ENCODE measurements at places on chromosomes 7 and 10. TPM values are rescaled to one million over a fixed set of nuclear protein-coding genes. Genes with fewer than 3 reads are reported as not detected.

- DNase-seq, result no peak
Observed at GRCh38 chr10:24469993-24470392, 253.7 kb downstream of the ARHGAP21 start.

The PRKAR2B gene
- total RNA-seq, result 4.0 TPM

The TSPAN13 gene
- 8.5 TPM for total RNA-seq

The OR13A1 gene
- not detected for total RNA-seq

The GNGT1 gene
- not detected for total RNA-seq

- no peak for DNase-seq
Observed at GRCh38 chr7:15508258-15508657, 53.6 kb downstream of the AGMO start.

The LIPK gene
- total RNA-seq, result not detected

The PTPRZ1 gene
- 2.2 TPM for total RNA-seq

DNA sequence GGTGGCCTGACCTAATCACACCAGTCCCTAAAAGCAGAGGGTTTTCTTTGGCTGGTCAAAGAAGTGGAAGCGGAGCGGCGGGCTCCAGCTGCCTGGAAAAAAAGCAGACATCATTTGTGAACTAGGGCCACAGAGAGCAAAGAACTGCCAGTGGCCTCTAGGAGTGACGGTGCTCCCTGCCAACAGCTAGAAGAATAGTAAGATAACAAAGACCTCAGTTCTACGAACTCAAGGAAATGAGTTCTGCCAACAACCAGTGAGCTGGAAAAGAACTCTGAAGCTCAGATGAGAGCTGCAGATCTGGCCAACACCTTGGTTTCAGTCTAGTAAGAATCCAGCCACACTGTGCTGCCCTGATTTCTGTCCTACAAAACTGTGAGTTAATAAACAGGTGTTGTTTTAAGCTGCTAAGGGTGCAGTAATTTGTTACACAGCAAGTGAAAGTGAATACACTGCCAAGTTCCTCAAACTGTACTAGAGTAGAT is 178.0 kb downstream of the SRPK2 start:
- DNase-seq, result no peak

- no peak for DNase-seq
Observed at GRCh38 chr10:45809837-45810236, 37.5 kb downstream of the AGAP4 start.

DNA sequence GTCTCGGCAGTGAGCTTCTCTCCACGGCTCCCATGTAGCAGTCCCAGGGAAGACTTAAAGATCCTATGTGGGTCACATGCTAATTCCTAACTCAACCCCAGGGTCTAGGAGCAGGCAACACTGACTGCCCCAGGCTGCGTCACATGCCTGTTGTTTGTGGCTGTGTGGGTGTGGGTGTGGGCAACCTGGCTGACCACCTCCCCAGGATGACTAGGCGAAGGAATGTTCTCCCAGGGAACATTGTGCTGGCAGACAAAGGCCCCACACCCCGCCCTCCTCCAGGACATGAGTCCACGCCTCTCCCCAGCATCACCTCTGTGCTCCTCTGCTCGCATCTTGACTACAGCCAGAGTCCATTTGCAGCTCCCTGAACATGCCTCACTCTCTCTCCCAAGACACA is 30.3 kb downstream of the SLC29A3 start:
- no peak for DNase-seq

GRCh38 chr10:129655007-129655678 is 188.1 kb downstream of the MGMT start:
- peak; percentile 43 for DNase-seq

DNA sequence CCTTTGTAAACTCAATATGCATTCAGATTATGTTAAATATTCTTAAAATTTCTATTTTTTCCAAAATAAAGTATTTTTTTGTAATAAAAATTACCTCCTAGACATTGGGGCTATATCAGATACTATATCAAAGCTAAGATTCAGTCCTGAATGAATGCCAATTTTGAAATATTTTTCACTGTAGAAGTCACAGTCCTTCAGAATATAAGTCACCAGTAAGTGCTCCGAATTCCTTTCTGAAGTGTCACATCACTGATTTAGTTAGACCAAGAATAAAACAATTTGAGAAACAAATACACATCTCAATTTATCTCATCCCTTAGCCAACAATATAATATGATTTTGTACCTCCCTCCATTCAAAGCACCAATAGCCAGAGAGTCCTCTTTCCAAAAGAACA is 33.9 kb upstream of the GSAP start:
- no peak for DNase-seq

The WASHC2A gene
- total RNA-seq, result 54.3 TPM

DNA sequence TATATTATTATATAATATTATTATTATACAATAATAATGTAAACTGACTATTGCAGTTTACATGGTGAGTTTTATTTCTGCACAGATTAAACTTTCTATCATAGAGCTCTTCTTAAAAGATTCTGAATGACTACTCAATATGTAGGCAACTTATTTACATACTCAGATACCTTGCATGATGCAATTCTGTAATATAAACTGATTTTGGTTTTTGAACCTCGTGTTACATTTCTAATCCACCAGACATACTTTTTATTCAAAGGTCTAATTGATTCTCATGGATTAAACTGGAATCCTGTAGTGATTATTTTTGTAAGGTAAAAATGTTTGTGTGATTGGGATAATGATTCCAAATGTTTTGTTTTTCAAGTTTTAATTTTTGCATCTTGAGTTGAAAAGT is 19.9 kb downstream of the SLC26A4 start:
- DNase-seq, result no peak

DNA sequence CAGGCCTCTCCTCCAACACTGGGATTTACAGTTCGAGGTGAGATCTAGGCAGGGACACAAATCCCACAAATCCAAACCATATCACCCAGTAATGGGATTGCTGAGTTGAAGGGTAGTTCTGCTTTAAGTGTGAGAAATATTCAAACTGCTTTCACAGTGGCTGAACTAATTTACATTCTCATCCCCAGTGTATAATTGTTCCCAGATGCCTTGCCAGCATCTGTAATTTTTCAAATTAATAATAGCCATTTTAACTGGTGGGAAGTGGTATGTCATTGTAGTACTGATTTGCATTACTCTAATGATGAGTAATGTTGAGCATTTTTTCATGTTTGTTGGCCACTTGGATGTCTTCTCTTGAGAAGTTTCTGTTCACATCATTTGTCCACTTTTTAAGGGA is 592.8 kb upstream of the GRM3 start:
- no peak for DNase-seq

The HTR5A gene
- total RNA-seq, result not detected

DNA sequence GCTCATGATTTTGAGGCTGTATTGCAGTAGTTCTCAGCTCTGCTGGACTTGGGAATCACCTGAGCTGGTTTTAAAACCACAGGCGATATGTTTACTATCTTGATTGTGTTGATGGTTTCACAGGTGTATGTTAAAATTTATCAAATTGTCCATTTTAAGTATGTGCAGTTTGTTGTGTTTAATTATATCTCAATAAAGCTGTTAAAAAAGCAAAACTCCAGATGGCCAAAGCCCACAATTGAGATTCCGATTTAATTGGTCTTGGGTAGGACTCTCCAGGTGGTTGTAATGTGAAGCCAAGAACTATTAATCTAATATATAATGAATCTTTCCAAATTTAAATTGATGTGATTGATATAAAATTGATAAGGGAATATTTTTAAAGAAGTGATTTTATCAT is 48.6 kb downstream of the NRCAM start:
- no peak for DNase-seq

DNA sequence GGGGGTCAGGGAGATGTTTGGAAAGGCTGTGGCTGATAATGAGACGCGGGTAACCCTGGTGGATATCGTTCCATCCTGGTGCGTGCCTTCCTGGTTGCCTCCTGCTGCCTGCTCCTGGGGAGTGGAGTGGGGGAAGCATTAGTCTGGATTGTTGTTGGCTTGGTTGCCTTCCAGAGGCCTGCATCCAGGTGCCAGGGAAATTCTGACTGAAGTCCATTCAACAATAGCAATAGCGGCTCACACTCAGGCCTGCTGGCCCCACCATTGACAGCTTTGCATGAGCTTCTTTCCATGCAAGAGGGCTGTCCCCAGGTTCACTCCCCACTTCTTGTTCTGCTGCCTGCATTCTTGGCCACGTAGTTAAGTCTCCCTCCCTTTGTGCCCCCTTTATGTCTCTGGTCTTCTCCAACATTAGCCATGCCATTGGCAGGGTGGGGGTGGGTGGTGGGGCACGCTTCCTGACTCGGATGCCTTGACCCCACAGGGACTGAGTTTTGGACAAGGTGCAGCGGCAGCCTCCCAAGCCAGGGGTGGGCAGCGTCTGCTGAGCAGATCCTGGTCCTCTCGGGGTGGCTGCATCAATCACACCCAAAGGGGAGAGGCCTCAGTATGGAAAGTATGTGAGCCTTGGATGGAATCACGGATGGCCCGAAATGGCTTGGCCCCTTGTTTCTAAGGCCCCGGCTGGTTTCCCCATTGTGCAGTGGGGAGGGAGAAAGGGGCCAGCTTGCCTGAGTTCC is 150.2 kb downstream of the GRK5 start:
- no peak for DNase-seq

DNA sequence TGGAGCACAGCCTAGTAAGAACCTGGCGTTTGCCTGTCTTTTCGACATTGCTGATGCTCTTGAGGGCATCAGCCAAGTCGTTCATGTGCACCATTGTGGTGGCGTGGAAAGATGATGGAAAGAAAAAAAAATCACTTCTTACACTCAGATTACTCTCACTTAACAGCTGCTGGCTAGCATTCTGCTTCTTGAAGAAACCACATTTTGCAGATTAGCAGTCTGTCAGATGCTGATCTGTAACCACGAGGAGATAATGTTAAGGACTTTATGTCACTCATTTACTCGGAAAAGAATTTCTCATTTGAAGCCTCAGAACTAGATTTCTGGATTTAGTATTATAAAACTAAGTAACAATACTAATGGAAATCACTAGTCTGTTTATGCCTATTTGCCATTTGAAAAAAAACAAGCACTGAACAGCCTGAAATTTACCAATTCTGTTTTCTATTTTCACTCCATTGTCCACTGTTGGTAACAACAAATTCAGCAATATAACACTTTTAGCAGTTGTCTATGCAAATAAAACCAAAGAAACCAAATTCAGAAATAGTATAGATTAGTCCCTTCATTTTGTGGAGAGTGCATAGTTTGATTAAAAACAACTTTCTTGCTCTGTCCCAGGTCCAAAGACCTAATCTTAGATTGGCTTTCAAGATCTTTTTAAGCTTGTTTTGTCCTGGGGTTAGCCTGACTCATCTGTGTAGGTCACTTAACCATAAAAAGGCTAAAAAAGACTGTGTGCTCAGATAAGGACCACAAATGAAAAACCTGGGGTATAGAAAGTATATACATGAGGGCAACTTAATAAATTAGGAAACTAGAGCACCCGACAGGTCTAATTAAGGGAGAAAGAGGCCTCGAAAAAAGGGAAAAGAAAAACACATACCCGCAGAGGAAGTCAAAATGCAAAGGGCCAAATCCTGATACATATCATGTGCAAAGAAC is 67.5 kb downstream of the NT5C2 start:
- no peak for DNase-seq

DNA sequence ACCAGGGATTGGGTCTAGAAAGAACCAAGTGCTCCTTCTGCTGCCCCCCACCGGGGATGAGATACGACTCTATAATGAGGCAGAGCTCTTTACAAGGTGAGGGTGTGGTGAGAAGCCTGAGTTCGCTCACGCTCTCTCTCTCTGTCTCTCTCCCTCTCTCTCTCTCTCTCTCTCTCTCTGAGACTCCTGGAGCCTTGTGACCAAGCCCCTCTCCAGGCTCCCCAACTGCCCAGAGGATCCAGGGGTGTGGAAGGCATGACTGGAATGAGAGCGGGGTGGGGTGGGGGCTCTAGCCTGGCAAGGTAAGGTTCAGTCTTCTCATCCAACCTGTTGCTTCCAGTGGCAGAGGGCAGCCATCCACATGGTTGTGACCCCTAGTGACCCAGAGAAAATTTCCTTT is 3.1 kb upstream of the PTF1A start:
- no peak for DNase-seq

The GPR15LG gene
- not detected for total RNA-seq

DNA sequence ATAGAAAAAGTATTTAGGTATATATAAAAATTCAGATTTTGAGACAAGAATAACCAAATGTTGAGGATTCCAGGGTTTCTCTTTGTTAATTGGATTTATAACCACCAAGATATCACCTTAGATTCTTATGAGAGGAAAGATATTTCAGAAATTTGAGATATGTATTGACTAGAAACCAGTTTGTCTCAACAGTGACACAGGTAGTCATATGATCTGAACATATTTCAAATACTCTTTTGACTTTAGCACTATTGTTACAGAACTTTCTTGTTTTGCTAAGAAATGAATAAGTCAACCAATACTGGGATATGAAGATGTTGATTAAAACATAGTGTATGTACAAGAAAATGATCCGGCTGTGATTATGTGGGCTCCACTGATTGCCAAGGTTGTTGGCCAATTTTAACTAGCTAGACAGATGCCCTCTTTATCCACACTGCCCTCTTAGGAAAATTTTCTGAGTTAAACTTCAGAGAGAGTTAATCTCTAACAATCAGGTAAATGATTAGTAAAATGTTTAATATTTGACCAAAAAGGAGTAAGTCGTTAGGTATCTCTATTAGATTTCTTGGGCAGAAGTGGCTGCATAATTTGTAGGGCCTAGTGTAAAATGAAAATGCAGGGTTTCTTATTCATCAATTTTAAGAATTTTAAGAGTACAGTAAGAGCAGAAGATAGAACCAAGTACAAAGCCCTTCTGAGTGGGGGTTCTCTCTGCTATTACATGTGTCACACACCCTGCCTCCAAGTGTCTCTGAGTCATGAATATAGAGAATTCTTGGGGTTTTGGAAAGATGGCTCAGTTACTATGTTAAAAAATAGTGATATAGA is 376.0 kb downstream of the TFEC start:
- no peak for DNase-seq

DNA sequence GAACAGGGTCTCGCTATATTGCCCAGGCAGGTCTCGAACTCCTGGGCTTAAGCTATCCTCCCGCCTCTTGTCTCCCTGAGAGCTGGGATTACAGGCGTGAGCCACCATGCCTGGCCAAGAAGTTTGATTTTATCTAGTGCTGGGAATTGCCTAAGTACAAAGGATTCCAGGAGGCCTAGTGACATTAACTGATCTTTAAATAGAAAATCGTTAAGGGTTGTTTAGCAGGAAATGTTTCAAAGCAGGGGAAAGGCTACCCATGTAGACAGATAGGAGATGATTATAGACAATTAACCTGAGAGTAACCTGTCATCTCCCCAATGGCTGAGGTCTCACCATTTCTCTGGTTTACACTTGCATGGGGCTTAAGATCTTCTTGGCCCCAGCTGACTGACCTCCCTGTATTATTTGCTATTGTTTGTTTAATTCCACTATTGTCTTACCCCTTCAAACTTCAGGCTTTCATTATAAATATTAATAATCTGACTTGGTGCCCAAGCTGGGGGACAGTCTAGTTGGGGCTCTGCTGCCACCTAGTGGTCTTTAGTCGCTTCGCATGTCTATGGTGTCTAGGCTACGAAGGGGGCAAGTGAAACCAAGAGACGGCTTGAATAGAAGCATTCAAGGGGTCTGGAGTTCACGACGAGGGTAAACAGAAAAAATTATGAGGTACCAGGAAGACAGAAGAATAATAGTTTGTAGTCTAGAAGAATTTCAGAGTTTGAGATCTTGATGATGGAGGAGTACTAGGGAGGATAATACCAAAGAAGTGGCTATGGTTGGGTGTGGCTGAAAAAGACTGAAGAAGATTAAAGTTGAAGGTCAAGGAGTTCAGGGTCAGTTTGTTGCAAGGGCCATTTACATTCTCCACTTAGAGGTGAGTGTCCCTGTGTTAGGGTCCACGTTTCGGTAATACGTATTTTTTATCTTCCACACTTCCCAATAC is 40.4 kb upstream of the BPGM start:
- DNase-seq, result no peak

The TBXAS1 gene
- 24.5 TPM for total RNA-seq
